ENCODE measurements at places on chromosomes 1 and 21. TPM values are rescaled to one million over a fixed set of nuclear protein-coding genes. Genes with fewer than 3 reads are reported as not detected.

Gene OR6N1
- not detected for total RNA-seq

Gene EFNA1
- total RNA-seq, result 82.9 TPM

Gene OR2AK2
- total RNA-seq, result not detected

Gene A3GALT2
- total RNA-seq, result 0.09 TPM

Gene NOS1AP
- 0.66 TPM for total RNA-seq

Gene PIK3C2B
- total RNA-seq, result 25.1 TPM

Gene HMCN1
- total RNA-seq, result 7.2 TPM

Gene TAL1
- total RNA-seq, result 30.3 TPM

Gene SLC9C2
- total RNA-seq, result 2.0 TPM

Gene EPHA8
- not detected for total RNA-seq

Gene TTC22
- not detected for total RNA-seq

Gene SLFNL1
- total RNA-seq, result 0.28 TPM

Gene MAP3K21
- 0.27 TPM for total RNA-seq

Gene CFAP141
- total RNA-seq, result not detected

Gene FMO4
- 0.47 TPM for total RNA-seq

Data from endothelial cell of coronary artery (primary cell).